ENCODE measurements at places on chromosomes 3 and 15.

DNA sequence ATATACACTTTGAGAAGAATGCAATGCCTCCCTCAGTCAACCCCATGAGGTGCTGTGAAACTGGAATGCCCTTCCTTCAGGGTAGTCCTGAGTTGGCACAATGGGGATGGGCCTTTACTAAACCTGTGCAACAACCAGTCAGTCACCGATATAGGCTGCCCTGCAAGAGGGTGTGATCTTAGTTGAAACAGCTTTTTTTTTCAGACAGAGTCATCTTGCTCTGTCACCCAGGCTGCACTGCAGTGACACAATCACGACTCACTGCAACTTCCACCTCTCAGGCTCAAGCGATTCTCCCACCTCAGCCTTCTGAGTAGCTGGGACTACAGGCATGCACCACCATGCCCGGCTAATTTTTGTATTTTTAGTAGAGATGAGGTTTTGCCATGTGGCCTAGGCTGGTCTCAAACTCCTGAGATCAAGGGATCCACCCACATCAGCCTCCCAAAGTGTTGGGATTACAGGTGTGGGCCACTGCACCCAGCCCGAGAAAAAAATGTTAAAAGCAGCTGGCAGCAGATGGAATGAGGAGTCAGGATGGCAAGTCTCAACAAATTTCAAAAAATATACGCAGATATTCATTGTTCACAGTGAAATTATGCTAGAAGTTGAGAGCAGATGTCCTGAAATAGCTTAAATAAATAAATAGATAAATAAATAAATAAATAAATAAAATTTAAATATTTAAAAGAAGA is 31.8 kb downstream of the MYO5A start:
- DNase-seq, result no peak

GRCh38 chr3:50665081-50665840 is 9.5 kb upstream of the DOCK3 start:
- DNase-seq, result no peak

- no peak for DNase-seq
These were observed 496.0 kb upstream of the RGMA start for GRCh38 chr15:93585012-93585411.

GRCh38 chr15:97748576-97748975 is 211.9 kb upstream of the ARRDC4 start:
- DNase-seq, result no peak

Measured in stimulated activated CD8-positive, alpha-beta memory T cell treated with anti-CD3 and anti-CD28 coated beads, Interleukin-7, amount 100 ng/mL, for 4 hours (primary cell).